ENCODE measurements at places on chromosomes 11 and 22.
A peak's percentile ranks its signal among the peaks of the same experiment; 100 is the strongest.

GRCh38 chr11:34146411-34146810 lies 41.0 kb downstream of the NAT10 start:
- DNase-seq: no peak

GRCh38 chr11:15238856-15239255 lies 124.1 kb downstream of the INSC start:
- no peak for DNase-seq

- DNase-seq: no peak
These were observed 103.0 kb downstream of the PKNOX2 start for GRCh38 chr11:125267548-125267947.

GRCh38 chr11:7967097-7967496 lies 1.9 kb upstream of the NLRP10 start:
- no peak for DNase-seq

DNA sequence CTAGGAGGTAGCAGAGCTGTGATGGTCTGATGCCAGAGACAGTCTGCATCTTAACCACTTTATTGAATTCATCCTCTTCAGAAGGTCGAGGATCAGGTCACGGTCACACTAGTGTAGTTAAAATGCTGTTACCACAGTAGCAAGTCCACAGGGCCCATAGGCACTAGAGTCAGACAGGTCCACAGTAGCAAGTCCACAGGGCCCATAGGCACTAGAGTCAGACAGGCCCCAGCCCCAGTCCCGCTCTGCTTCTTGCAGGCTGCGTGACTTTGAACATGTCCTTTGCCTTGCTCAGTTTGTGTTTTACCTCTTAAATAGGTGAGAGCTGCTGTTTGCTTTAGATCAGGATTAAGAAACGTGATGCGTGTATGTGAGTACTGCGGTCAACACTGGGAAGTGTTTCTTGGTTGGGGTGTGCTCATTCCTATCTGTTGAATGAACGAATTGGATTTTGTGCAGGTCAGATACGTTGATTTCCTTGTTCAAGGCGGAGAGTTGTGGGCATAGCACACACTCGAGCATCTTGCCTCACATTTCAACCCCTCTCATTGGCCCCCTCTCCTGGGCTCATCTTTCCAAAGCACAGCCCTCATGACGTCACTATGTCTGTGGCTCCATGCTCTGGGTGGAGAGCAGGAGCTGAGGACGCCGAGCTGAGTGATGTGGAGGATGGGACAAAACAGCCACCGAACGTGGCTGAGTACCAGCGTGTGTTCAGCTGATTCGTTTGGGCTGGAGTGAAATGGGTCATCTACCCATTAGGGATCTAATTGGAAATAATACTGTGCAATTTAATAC lies 191.7 kb downstream of the TBC1D22A start:
- DNase-seq: no peak

DNA sequence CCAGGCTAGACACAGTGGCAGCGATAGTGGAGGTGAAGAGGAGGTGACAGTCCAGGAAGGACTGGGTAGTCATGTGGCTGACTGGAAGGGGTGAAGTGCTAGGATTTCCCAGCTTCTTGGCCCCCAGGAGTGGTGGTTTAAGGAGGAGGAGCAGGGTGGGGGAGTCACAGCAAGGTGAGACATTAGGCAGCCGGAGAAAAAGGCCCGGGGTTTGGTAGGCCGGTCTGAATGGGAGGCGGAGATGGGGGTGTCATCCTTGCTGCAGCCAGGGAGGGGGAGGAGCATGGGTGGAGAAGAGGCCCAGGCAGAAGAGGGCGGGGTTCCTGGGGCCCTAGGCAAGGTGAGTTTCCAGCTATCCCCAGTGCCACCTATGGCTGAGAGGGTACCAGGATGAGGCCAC lies 6.1 kb downstream of the SIPA1 start:
- no peak for DNase-seq

DNA sequence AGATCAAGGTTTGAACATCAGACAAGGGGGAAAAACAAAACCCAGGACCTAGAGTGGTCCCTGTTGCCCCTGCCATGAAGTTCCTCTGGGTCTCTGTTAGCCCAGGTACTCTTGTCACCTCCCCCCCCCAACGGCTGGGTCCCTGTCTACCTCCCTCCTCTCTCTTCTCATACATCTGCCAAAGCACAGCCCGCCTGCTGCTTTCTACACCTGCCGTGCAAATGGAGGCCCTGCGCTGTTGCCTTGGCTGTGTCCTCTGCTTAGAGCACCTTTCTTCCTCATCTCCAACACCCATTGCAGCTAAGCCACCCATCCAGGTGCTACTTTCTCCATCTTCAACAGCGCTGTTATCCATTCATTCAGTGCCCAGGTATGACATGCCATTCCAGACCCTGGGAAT lies 99.2 kb downstream of the TP53I11 start:
- no peak for DNase-seq

DNA sequence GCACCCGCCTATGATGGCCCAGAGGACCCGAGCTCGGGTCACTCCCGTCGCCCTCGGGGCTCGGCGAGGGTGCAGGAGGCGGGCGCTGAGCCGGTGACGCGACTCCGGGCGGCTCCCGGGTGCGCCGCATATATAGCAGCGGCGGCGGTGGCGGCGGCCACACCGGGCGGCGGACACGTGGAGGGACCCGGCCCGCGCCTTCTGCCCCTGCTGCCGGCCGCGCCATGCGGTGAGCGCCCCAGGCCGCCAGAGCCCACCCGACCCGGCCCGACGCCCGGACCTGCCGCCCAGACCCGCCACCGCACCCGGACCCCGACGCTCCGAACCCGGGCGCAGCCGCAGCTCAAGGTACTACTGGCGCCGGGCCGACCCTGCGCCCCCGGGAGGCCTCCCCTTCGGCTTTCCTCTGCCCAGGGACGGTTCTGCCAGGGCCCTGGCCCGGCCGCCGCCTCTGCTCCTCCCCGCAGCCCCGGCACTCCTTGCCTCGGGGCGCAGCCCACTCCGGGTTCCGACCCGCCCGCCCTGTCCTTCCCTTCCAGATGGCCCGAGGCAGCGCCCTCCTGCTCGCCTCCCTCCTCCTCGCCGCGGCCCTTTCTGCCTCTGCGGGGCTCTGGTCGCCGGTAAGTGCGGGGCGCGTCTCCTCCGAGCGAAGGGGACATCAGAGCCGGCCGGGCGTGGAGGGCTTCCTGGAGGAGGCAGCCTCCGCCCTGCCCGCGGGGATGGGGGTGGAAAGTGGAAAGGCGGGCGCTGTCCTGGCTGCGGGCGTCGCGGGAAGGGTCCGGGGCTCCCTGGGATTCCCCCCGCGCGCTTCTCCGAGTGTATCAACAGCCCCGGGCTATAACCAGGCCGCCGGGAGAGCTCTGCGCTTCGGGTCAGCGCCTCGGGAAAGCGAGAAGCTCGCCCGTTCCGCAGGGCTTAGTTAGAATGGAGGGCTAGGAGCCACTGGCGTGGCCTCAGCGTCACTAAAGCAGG lies at the start of gene GAL:
GAL (plus strand) TSS at position 160 of the 972 bp plus-strand sequence; CDS start at position 540, 380 bp downstream.
- peak; percentile 75 for DNase-seq

Data from HEK293T (cell line).